Smooth muscle cell of the umbilical artery (primary cell): ENCODE measurements at places on chromosomes 2 and 18. TPM values are rescaled to one million over a fixed set of nuclear protein-coding genes. Genes with fewer than 3 reads are reported as not detected.

The ASPRV1 gene
- total RNA-seq: 0.14 and 0.30 TPM in 2 replicates

The DYNAP gene
- total RNA-seq: not detected in 2 replicates

The PECR gene
- 7.7 and 9.5 TPM in 2 replicates for total RNA-seq

The CDH2 gene
- 523 and 677 TPM in 2 replicates for total RNA-seq

The CNTNAP5 gene
- not detected in 2 replicates for total RNA-seq

The RNF181 gene
- 115 and 212 TPM in 2 replicates for total RNA-seq

The HSBP1L1 gene
- total RNA-seq: 1.5 and 5.0 TPM in 2 replicates

The GCG gene
- not detected in 2 replicates for total RNA-seq

The AQP12B gene
- not detected in 2 replicates for total RNA-seq

The PARD3B gene
- total RNA-seq: 11.9 and 13.0 TPM in 2 replicates

The CEBPZOS gene
- 17.8 and 20.0 TPM in 2 replicates for total RNA-seq

The OSR1 gene
- total RNA-seq: 1.2 and 1.8 TPM in 2 replicates
